Fibroblast of the aortic adventitia (primary cell): ENCODE measurements at places on chromosomes 3 and 15. TPM values are rescaled to one million over a fixed set of nuclear protein-coding genes. Genes with fewer than 3 reads are reported as not detected.
A peak's percentile ranks its signal among the peaks of the same experiment; 100 is the strongest.

GOLGA8T gene
- not detected in 2 replicates for total RNA-seq

CCR9 gene
- not detected in 2 replicates for total RNA-seq

DTX3L gene
- 33.5 and 39.6 TPM in 2 replicates for total RNA-seq

RETNLB gene
- total RNA-seq: not detected in 2 replicates

AQP9 gene
- total RNA-seq: 0.09 and 1.1 TPM in 2 replicates

DNA sequence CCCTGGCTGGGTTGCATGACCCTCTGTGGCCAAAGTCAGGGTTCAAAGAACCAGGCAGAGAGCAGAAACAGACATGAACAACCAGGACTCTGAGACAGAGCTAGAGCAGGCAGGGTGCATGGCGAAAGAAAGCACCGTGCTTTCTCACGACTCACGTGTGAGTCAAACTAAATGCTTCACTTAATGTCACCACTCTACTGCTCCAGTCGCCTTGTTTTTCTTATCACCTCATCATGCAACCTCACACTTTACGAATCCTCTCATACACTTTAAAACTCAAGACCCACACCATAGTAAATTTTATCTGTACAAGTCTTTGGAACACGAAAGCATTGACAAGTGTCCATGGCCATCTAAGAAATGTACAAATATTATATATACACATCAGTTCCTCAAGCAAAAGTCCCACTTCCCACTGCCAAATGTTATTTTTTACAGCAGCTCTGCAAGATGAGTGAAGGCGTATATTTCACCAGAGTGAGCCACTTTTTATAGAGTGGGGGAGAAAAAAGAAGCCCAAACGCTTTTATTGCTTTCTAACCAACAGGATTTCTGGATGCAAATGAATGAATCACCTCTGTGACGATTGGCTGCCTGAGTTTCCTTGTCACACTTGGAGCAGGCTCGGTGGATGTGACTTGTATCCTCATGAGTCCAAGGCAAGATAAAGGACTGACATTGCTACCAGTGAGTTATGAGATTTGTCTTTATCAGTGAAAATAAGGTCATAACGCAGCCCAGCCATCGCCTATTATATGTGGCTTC lies 16.0 kb upstream of the MEGF11 start:
- no peak for DNase-seq

DNA sequence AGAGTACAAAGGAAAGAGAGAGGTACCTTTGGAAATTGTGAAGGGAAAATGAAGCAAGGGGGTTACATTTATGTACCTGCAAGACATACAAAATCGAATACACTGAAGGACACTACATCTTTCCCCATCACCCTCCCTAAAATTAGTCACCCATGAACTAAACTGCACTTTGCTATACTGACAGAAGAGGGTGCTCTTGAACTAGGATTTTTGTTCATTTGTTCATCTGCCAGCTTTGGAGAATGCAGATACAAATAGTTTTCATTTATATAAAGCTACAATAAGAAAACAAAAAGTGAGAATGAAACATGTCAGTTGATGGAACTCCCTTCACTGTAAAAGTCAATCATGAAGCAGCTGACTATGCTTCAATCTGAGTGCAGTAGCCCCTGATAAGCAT lies 55.7 kb downstream of the PCCB start:
- DNase-seq: peak; percentile 79

DNA sequence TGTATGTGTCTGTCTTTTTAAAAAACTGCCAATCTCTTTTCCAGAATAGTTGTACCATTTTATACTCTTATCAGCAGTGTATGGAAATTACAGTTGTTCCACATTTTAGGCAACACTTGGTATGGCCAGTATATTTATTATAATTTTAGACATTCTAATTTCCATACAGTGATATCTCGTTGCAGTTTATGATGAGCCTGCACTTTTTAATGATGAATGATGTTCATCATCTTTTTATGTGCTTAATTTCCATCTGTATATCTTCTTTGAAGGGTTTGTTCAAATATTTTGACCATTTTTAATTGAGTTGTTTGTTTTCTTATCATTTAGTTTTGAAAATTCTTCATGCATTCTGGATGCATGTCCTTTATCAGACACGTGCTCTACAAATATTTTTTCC lies 57.0 kb upstream of the UBE2E2 start:
- DNase-seq: no peak

- DNase-seq: no peak
These were observed 110.9 kb upstream of the LYSMD4 start for GRCh38 chr15:99844150-99844549.

DNA sequence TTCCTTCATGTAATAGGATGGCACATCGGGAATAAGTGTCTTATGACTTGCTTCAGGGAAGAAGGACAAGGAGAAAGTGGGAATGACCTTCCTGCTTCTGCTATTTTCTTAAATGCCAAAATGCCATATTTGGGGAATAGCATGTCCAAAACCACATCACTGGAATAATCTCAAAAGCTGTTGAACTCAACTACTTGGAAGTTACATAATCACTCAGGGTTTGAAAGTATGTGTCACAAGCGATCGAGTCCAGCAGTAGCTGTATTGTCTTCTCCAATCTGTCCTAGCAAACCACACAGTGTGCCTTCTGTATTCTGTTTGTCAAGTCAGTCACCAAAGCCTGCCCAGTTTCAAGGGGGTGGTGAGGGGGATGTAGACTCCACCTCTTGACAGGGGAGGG lies 58.3 kb upstream of the GADL1 start:
- peak; percentile 45 for DNase-seq

GRCh38 chr3:167728176-167728575 lies 6.5 kb downstream of the PDCD10 start:
- peak; percentile 78 for DNase-seq

DNA sequence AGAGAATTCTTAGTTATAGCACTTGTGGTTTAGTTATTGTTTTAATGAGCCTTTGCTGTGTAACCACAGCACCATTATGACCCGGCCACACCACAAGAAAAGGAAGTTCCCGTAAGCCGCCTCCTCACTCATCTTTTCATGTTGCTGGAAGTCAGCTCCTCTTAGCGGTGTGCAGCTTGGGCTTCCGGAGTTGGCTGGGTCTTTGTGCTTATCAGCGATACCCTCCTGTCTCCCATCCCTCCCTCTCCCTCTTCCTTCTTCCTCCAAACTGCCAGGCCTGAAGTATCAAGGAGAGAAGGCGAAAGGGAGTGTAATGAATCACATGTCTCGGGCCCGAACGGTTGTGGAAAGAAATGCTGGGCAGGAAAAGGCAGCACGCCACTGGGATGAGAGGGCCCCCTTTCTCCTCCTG lies 353.5 kb downstream of the MCTP2 start:
- no peak for DNase-seq

GRCh38 chr3:158106766-158107471 lies 699 bp upstream of the SHOX2 start:
- no peak for DNase-seq
